ENCODE measurements at places on chromosomes 5 and 9. TPM values are rescaled to one million over a fixed set of nuclear protein-coding genes. Genes with fewer than 3 reads are reported as not detected.
A peak's percentile ranks its signal among the peaks of the same experiment; 100 is the strongest.

Gene EFNA5
- 7.5 TPM for total RNA-seq

GRCh38 chr9:70011366-70011765, 32.3 kb upstream of the MAMDC2 start:
- no peak for DNase-seq

DNA sequence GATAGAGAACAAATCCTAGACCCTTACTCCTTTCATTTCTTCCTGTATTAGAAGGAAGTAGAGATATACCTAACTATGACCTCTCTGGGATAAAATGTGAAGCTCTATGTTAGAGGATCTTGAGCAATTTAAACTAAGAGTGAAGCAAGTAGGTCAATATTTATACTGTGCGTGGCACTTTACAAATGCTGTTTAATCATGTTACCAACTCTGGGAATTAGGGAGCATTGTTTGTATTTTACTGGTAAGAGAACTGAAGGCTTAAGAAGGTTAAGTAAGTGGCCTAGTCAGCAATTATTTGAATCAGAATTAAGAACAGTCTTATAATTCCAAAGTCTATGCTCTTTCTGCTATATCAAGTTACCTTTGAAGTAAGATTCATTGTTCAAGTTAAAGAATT, 12.0 kb downstream of the TNC start:
- no peak for DNase-seq

Gene NINJ1
- total RNA-seq = 39.7 TPM

DNA sequence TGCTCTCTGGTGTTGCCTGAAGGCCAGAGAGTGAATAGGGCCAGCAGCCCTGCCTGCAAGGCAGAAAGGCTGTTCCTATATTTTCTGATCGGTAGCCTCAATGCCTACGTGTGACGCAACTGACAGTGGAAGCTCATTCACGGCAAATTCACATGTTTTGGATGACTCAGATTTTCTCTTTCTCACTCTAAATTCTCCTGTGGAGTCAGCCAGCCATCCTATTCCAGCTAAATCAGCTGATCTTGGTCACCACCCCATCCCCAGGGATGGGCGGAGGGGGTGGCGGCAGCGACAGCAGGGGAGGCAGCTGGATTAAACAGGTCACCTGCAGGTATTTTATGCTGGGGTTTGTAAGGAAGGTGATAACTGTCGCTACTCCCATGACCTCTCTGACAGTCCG, 52.3 kb downstream of the ZNF510 start:
- no peak for DNase-seq

DNA sequence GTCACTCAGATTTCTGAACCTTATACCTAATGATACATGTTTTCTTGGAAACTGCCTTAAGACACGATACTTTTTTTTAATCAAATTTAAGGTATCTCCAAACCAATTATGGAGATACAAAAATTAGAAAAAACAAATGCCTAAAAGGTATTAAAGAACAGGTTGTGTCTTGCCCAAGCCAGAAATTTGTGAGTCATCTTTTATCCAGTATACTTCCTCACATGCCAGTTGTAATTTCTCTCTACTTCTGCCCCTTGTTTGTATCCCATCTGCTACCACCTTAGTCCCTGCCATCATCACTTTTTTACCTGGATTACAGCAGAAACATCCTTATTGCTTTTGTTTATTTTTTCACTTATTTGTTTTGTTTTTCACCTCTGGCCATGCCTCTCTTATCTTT, 571.2 kb upstream of the DAB2 start:
- no peak for DNase-seq

Gene NPR3
- total RNA-seq = 0.07 TPM

GRCh38 chr5:51987669-51988209, 604.5 kb downstream of the ISL1 start:
- DNase-seq = no peak

Gene WHRN
- total RNA-seq = 8.9 TPM

GRCh38 chr5:35717718-35718117, 100.1 kb downstream of the SPEF2 start:
- DNase-seq = peak; percentile 30

Gene TOR4A
- total RNA-seq = 14.4 TPM

Gene TIMD4
- total RNA-seq = not detected

Gene PCDHB13
- total RNA-seq = 2.4 TPM

DNA sequence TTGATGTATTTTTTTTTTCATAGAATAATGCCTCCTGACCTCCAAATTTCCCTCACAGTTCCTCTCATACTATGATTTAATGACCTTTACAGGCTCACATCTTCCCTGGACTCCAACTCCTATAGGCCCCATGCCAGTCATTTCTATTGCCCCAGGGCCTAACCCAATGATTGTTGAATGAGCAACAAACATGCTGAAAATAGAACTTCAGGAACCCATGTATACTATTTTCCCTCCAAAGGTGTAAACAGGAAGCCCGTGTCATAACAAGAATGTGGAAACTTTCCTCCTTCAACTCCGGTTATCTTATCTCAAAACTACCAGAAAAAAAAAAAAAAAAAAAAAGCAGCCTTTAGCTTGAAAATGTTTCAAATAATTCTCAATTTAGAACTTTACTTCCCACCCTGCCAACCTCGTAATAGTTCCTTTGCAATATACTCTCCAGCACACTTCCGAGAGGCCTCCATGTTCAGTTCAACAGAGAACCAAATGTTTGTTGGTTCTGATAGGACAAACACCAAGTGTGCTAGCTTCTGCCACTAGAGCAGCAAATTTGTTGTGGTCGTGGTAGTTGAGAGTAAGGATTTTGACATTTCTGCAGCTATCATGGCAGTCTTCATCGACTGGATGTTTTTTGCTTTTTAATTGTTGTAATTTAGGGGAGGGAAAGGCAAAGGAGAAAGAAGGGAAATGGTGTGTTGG, 25.8 kb downstream of the TRPM6 start:
- DNase-seq = no peak

- DNase-seq = peak; percentile 51
Observed at GRCh38 chr5:171680485-171680884, 105.1 kb upstream of the SMIM23 start.

- DNase-seq = no peak
Observed at GRCh38 chr5:3995954-3996619, 400.5 kb downstream of the IRX1 start.

Gene SLC34A3
- not detected for total RNA-seq

Gene CDK9
- total RNA-seq = 63.9 TPM

Gene GABRA6
- total RNA-seq = not detected

DNA sequence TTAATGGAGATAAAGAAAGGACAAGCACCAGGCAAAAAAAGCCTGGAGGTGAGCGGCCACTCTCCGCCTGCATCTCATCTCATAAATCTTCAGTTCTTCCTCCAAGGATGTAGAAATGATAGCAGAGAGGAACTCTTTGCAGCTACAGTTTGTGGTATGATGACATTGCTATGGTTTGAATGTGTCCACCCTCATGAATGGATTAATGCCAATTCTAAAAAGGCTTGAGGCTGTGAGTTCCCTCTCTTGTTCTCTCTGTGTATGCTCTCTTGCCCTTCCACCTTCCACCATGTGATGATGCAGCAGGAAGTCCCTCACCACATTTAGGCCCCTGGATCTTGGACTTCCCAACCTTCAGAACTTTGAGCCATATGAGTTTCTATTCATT, 126.4 kb downstream of the SPOCK1 start:
- DNase-seq = no peak

Gene ANKRD18B
- total RNA-seq = 6.4 TPM

Gene TMEM252
- not detected for total RNA-seq

DNA sequence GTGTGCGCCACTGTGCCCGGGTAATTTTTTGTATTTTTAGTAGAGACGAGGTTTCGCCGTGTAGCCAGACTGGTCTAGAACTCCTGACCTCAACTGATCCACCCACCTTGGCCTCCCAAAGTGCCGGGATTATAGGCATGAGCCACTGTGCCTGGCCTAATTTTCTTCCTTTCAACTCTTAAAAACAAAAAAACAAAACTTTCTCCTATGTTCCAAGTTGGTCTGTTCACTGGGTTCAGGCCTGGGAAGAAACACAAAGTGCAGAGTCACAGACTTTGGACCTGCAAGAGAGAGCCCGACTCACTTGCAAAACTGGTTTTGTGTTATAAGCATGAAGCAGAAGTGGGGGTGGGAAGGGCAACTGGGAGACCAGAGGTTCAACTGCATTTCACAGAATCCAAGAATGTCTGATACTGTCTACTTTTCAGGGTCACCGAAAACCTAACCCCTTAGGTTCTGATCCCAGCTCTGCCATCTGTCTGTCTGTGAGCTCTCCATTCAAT, 5.2 kb upstream of the HDHD3 start:
- no peak for DNase-seq

DNA sequence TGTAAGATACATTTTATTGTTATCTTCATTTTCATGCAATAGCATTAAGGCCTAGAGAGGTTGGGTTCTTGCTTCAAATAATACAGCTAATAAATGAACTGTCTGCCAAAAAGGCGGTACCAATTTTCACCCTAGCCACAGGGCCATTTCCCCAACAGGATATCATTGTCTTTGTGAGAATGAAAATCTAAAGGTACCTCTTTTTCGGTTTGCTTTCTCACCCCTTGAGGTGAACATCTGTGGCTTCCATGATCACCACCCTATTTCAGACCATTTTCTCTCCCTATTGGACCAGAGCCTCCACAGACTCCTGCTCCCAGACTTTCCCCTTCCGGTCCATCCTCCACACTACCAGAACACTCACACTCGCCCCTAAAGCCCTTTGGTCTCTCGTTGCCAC, 60.2 kb downstream of the SFXN1 start:
- no peak for DNase-seq

Gene ADAMTS16
- 14.3 TPM for total RNA-seq

GRCh38 chr9:127863191-127863621, 8.7 kb upstream of the ENG start:
- no peak for DNase-seq

DNA sequence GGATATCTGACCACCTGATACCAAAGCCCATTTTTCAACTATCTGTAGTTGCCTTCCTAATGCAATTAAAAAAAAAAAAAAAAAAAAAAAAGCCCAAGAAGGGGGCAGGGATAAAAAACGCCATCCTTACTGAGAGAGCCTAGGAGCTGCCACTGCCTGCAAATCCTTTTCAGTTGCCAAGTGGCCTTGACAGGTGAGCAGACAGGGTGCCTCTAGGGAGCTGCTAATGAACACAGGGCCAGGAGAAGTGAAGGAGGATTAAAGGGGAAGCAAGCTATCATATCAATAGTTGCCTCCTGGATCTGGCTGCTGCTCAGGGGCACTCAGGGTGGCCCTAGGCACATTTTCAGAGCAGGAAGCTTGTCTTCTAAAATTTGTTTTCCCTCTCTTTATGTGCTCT, 547.4 kb downstream of the TLE1 start:
- no peak for DNase-seq

Gene CANX
- 530 TPM for total RNA-seq

Gene STPG3
- total RNA-seq = not detected

DNA sequence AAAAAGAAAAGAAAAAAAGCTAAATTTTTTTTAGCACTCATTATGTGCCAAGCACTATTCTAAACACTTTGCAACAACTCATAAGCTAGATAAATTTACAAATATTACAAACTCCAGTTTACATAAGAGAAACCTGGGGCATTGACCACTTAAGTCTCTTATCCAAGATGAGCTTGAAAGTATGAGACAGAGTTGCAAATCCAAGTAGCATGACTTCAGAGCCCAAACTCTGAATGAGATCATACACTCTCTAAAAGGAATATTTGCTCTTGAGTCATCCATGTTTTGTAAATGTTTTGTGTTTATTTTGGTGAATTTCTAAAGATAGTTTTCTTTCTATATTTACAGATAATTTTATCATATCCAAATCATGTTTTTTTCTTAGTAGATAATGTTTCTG, 4.0 kb upstream of the SHOC1 start:
- DNase-seq = no peak

Gene TRPM3
- 8.2 TPM for total RNA-seq

- DNase-seq = no peak
Observed at GRCh38 chr9:137985637-137986071, 108.1 kb downstream of the CACNA1B start.

Data from GM23338 (cell line).